ENCODE measurements at places on chromosomes 2 and 18.

DNA sequence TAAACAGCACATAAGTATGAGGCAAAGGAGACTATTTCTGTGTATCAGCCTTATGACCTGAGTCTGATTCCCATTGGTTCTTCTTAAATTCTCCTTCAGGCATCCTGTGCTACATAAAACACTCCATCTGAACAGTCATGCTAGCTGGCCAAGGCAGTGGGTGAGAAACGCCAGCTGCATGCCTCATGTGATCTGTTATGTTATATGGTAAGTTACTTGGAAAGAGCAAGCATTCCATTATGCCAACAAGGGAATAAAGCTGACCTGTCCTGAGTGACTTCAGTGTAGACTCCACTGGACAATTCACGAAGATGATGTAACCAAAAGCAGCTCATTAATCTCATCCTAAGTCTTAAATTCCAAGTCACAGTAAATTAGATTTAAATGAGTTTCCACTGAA lies 216.5 kb upstream of the FN1 start:
- no peak for DNase-seq

DNA sequence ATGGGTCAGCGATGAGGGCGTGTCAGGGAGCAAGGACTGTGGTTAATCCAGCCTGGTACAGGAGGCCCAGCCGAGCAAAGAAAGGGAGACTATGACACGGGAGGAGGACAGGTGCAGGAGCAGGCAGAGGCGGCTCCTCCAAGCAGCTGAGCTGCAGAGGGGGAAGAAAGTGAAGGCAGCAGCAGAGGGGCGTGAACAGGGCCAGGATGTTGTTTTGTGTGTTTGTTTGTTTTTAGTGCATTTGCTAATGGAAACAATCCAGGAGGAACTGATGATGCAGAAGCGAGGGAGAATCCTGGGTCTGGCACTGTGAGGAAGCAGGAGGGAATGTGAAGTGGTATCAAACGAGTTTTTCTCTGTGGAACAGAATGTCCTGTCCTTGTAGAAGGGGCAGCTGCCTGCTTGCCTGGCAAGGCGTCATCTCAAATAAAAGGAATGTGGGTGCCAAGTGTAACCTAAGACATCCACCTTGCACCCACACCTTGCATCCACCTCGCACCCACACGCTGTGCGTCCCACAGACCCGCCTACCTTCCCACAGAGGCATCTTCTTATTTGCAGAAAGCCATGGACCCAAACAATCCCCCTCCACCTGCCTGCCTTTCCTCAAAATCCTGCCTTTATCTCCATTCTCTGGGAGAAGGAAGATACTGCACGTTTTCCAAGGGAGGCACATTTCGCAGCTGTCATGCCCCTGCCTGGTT lies 134.8 kb downstream of the SH3BP4 start:
- no peak for DNase-seq

DNA sequence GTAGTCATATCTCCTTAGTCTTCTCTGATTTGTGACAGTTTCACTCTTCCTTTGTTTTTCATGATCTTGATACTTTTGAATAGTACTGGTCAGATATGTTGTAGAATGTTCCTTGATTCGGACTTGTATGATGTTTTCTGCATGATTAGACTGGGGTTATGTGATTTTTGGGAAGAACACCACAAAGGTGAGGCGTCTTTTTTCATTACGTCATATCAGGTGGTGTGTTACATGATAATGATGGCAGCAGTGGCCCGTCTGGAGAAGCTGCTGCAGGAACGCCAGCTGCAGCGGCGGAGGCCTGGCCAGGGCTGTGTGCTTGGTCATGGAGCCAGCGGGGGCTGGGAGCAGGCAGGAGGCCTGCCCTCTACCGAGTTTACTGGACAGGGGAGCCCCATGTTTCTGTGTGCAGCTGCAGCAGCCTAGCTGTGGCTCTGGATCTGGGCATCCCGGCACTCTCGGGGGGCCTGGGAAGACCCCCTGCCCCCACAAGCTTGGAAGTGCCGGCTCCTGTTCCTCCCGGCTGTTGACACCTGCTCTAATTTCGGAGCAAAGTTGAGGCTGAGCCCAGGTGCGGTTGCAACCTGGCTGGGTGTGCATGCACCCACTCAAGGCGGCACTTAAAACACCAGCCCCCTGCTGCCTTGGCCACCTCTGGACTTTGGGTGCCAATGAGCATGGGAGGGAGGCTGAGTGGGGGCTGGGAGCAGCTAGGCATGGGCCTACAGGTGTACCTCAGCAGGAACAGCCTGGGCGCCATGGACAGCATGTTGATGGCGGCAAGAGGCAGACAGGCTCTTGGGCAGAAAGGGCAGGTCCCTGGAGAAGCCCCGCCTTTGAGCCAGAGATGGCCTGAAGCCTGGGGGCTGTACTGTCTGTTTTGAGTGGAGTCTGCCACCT lies 26.1 kb downstream of the SLC4A10 start:
- no peak for DNase-seq

DNA sequence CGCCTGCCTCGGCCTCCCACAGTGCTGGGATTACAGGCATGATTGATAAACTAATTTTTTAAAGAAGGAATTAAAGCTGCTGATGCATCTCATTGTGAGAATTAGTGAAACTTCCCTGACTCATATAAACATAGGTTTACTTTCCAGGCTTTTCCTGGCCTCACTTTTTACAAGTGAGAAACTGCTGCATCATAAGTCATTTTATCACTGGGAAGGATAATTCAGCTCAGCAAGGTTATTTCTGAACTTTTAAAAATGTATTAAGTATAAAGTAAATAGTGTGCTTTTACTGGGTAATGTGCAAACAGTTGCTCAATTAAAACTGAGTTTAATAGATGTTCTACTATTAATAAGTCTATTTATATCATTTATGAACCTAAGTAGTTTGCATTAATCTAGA lies 1130.3 kb upstream of the CDH2 start:
- no peak for DNase-seq

GRCh38 chr2:218859988-218860831 lies 605 bp downstream of the WNT6 start:
- no peak for DNase-seq

- peak; percentile 86 for DNase-seq
Measured at GRCh38 chr2:31233741-31234682, at the start of gene EHD3. Gene EHD3, plus strand, starts transcription at chr2:31234152. Its CDS starts 470 bp downstream, at chr2:31234622.

GRCh38 chr18:56221195-56222065 lies 417.0 kb downstream of the TXNL1 start:
- no peak for DNase-seq
